Stromal cell of bone marrow (primary cell): ENCODE measurements at places on chromosomes 3 and 15.

DNA sequence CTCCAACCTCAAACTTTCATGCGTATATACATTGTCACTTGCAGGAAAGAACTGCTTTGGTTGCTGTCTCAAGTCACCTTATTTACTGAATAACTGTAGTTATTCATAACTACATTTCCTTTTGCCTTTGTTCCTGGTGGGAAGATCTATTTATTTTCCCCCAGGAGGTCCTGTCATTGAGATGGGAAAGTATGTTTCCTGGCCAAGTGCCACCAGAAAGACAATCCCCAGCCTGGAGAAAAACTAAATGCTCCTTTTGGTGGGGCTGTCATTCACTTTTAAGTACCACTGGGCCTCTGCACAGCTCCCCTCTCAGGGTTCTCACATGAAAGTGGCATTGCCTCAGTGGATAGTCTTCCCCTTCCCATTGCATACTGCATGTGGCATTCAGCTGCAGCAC, 59.8 kb downstream of the LRRC3B start:
- no peak for DNase-seq

DNA sequence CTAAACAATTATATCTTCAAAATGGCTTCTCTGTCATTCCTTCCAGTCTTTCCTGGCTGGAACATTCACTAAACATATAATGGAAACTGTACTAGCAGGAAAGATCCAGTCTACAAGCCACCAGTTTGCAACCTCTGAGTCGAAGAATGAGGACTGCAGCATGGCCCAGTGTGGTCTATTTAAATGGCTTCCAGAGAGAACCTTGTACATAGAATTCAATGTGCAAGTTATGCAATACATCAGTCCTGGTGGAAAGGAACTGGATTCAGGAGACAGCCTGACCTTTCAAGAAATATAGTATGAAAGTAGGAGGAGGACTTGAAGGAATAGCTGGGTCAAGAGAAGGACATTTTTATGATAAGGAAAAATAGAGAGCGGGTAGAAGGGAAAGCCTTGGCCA, 49.9 kb downstream of the NEK10 start:
- no peak for DNase-seq

DNA sequence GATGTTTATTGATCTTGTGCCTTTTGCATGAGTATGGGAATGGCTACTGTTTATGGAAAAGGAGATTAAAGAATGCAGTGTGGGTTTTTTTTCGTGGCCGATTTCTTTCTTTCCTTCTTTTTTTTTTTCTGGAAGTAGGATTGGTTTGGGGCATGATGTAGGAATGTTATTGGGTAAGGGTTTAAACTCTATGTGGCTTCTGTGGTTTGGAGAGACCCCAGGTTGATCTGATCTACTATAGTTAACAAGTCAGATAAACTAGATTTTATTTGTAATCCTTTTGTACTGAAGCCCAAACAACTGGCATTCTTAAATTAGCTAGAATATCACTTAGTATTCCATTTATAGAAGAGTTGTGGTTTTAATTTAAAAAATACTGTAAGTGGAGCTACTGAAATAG, 304.8 kb downstream of the LPP start:
- peak; percentile 12 for DNase-seq

GRCh38 chr3:184037816-184038215, 6.3 kb downstream of the HTR3D start:
- DNase-seq, result no peak

- no peak for DNase-seq
Observed at GRCh38 chr3:158053386-158053785, 52.8 kb downstream of the SHOX2 start.

DNA sequence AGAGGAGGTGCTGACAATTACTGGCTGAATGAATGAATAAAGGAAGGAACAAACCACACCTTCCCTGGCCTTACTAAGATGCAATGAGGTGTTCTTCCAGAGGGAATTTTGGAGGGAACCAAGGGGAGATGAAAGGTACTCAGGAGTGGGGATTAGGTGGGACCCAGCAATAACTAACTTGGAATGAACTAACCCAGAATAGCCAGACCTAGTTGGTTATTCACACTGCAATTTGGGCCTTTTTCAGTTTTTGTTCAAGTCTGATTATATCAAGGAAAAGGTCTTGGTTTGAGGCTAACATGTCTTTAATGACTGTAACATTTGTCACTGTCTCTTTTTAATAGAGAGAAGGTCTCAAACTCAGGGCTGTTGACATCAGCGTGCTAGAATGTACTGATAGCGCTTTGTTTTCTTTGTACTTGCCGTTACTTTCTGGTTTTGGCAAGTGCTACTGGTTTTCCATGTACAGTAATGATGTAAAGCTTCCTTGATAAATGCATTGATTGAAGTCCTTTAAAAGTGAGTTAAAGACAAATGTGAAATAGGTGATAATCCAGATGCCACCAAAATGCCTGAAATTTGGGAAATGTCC, 3.2 kb upstream of the PLXND1 start:
- no peak for DNase-seq

- DNase-seq, result peak; percentile 85
Observed at GRCh38 chr3:15064835-15065549, at the start of gene MRPS25. Gene MRPS25, minus strand, starts transcription at chr3:15065315. Its CDS starts 121 bp downstream, at chr3:15065194.
